ENCODE measurements at places on chromosomes 5 and 9. TPM values are rescaled to one million over a fixed set of nuclear protein-coding genes. Genes with fewer than 3 reads are reported as not detected.

DNA sequence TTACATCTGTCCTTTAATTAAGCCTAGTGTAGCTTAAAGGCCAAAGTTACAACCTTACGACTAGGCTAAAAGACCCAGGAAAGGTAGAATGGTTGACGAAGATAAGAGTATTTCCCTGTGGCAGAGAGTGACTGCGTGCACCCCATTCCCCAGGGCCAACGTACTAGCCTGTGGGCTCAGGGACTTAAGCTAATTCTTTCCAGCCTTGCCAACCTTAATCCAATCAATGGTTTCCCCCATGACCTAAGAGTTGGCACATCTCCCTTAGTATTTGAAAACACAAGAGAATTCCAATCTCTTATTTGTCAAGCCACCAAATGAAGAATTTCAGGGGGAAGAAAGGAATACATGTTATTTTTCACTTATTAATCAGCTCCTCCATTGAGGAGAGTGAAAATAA, 16.0 kb downstream of the CTNND2 start:
- no peak for DNase-seq

DNA sequence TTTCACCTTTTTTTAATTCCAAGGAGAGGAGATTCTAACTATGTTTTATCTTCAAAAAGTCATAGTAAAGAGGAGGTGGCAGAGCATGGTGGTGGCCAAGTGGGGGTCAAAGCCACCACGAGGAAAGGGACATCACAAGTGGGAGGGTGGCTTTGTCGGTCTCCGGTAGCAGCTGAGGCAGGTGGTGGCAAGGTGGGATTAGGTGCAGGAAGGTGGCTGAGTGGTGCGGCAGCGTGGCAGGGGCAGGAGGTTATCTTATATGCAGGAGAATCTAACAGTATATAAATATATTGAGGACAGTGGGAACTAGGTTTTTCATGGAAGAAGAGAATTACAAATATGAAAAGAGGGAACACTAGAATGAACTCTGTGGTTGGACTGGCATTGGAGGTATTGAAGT, 196.8 kb downstream of the FSTL4 start:
- no peak for DNase-seq

- DNase-seq, result no peak
These were observed 44.5 kb upstream of the PPP3R2 start for GRCh38 chr9:101639311-101639710.

- DNase-seq, result no peak
These were observed 25.8 kb upstream of the TPD52L3 start for GRCh38 chr9:6302417-6302816.

DNA sequence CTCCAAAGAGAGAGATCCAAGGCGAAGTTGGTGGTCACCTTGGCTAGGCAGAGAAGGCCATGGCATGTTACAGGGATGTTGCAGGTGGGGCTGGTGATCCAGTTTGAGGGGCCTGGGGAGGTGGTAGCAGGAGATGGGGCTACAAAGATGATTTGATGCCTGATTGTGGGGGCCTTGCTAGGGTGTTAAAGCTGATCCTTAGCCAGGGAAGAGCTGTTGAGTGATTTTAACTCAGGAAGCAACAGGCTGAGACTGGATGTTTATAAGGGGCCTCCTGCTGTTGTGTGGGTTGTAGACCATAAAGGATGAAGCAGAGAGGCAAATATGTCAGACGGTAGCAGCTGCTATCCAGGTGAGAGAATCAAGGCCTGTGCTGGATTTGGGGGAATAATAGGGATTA, 19.0 kb upstream of the SMAD5 start:
- DNase-seq, result no peak

DNA sequence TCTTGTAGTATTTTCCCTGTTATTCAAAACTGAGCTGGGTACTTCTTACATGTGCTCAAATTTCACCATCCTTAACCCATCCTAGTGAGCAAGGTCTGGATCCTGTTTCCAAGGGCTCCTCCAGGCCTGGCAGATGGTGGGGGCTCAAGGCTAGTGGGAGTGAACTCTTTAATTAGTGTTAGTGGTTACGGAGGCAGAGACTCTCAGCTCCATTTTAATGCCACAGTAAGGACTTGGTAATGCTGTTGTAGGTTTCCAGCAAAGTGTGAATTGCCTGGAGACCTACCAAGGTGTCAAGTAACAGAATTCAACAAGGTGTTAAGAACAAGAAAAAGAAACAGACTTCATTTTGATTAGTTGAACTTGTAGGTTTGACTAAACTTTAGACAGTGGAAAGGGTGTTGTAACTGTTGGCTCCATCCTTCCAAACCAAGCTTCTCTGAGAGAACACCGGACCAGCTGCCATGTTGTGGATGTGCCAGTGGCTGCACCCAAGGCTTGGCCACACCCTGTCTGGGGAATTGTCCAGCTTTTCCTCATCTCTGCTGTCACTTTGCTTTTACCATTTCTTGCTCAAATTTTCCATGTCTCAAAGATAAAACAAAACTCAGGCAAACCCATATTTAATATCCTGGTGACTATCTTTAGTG, 98.7 kb downstream of the ADCY2 start:
- DNase-seq, result no peak

DNA sequence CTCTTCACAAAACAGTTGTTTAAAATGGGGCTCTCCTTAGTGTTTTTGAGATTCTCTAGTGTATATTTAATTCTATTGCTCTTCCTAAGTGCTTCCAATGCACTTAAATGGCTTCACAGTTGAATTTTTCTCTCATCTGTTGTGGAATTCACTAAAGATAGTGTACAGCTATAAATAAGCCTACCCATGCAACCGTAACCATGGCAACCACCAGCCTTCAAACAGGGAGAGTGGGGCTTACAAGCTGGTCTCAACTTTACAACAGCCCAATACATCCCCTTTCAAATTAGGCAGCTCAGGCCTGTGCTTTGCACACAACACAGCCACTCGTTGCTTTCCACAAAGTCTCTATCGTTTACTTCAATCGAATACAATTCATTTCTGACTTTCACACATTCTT, 144.0 kb upstream of the PLPPR1 start:
- DNase-seq, result no peak

DNA sequence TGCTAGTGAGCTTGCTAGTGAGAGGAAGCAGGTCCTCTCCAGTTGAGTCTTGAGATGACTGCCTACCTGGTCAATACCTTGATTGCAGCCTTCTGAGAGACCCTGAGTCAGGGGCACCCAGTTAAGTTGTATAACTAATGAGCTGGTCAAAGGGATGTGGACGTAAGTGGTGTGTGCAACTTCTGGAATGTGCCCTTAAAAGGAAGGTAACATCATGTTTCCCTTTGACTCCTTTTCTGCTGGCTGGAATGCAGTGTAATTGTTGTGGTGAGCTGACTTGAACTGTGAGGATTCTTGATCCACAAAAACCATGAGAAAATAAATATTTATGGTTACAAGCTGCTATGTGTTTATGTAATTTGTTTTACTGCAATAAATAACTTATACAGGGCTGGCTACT, 2.4 kb upstream of the SNX2 start:
- no peak for DNase-seq

DNA sequence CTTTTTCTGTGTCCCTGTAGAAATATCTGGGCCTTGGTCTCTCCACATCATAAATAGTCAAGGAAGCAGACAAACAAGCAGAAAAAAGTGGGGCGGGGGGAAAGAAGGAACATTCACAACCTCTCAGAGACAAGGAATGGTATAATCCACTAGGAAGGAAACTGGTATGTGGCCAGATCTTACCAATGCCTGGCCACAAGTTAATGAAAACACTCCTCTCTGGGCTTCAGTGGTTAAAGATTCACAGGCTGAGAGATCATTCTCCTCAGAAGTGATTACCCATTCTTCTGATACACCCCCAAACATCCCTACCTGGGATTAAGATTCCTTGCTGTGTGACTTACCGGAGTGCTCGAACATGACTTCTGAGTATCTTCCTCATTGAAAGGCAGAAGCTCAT, 290.6 kb downstream of the MARCHF11 start:
- no peak for DNase-seq

- DNase-seq, result no peak
These were observed 113.4 kb upstream of the GRHPR start for GRCh38 chr9:37309136-37309535.

- DNase-seq, result no peak
These were observed 347.2 kb upstream of the WWC1 start for GRCh38 chr5:167944121-167944852.

GRCh38 chr9:81526587-81526986, 162.8 kb downstream of the TLE1 start:
- no peak for DNase-seq

DNA sequence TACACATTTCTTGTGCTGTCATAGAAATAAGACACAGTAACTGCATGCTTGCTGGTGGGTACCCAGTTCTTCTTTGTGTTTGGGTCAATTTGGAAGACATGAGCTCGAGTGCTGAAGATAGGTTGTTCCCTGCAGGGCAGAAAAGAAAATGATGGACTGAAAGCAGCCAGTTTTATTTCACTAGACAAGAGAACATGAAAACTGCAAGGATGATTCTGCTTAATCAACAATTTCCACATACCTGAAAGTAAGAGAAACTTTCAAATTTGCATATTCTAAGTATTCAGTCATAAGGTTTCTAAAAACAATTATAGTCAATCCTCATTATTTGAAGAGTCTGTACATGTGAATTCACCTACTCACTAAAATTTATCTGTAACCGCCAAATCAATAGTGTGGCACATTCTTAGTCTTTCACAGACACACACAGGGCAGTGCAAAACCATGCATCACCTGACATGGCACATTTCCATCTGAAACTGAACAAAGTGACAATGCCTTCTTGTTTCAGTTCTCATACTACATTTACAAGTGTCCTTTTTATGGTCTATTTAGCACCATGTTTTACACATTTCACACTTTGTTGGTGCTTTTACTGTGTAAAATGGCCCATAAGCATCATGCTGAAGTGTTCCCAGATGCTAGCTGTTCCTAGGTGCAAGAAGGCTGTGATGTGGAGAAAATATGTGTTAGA, 56.9 kb downstream of the HOMER1 start:
- DNase-seq, result no peak

DNA sequence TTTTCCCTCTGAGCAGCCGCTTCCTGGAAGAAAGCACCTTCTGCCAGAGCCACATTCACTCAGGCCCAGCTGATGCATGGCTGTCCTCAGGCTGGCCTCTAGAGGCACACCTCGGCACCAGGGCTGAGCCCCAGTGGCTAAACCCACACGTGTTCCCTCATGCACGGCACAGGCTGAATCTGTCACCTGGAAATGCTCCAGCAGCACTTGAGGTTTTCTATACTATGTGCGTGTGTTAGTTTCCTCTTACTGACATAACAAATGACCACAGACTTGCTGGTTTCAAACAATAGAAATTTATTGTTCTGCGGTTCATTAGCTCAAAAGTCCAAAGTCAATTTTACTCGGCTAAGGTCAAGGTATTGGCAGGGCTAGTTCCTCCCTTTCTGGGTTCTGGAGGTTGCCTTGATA, 141.4 kb downstream of the LRRC70 start:
- DNase-seq, result no peak

The NCS1 gene
- polyA plus RNA-seq, result 30.0 TPM

The APBA1 gene
- polyA plus RNA-seq, result 17.0 TPM

The FCN2 gene
- not detected for polyA plus RNA-seq

Data from left renal cortex interstitium (tissue), 4 donors.